ENCODE measurements at places on chromosomes 16 and 17.

DNA sequence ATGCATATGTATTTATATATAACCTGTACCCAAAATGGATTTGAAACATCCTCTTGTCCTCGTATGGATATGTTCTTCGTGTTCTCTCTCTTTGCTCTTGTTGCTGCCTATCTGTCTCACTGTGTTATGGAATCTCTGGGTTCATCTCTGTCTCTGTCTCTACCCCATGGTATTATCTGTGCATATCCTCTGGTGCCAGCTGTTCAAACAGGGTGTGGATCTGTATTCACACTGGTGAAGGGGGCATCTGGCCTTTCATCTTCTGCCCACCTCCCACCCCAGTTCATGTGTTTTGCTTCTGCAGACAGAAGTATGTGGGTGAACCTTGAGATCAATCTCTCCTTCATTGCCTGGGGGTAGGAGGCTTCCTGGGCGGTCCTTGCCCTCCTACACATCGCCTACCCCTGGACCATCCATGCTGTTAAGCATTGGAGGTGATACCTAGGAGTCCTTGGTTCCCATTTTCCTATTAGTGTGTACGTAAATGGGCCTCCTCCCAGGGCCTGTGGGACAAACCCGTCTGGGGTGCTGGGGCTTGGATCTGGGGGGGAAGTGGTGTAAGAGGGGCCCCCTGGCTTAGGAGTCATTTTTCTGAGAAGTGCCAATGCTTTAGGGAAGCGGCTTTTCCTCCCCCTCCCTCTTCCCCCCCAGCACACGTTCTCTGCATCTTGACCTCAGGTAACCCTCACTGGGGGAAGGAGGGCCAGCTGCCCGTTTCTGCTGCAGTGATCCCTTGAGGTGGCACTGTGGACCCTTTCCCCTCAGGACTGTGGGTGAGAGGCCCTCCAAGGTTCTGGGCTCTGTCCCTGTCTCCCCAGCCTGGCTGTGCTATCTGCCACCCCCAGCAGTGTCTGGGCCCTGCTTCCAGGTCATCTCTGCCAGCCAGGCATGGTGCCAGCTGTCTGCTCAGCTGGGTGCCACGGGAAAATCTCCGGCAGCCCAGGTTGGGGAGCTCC, 21.1 kb downstream of the RARA start:
- DNase-seq, result no peak

DNA sequence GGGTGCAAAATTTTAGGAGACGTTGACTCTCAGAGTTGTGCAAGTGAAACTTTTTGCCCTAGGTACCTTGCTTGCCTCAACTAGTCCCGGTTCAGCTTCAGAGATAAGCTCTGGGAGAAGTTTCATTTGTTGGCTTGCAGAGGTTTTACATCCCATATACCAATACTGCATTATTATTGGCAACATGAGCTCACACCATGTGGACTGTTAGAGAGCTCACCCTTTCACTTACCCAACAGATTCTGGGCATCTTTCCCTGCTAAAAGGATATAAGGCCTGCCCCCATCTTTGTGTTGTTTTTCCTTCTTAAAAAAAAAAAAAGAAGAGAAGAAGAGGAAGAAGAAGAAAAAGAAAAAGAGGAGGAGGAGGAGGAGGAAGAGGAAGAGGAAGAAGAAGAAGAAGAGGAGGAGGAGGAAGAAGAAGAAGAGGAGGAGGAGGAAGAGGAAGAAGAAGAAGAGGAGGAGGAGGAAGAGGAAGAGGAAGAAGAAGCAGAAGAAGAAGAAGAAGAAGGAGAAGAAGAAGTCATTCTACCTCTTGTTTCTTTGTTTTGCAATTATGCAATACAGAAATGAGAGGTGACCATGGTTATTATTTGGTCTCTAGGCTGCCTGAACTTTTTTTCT, 292.6 kb upstream of the IRX3 start:
- no peak for DNase-seq

GRCh38 chr17:45841186-45841585, 3.5 kb upstream of the SPPL2C start:
- DNase-seq, result no peak

DNA sequence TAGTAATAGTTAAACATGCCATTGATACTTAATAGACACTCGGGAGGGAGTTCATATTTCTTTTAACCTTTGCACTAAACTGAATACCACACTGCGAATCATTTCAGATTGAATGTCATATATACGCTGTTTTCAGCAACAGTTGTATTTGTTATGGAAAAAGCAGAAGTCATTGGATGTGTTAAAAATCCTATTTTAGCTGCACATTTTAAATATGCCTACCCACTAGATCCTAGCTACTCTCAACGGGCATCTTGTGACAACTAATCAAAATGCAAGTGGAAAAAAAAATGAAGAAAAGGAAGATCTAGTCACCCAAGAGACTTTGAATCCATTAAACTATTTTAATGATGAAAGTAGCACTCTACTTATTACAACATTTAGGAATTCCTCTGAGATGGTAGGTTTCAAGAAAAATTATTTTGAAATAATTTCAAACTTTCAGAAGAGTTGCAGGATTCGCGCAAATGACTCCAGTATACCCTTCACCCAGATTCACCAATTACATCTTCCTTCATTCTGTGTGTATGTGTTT, 51.4 kb upstream of the MNT start:
- DNase-seq, result no peak

DNA sequence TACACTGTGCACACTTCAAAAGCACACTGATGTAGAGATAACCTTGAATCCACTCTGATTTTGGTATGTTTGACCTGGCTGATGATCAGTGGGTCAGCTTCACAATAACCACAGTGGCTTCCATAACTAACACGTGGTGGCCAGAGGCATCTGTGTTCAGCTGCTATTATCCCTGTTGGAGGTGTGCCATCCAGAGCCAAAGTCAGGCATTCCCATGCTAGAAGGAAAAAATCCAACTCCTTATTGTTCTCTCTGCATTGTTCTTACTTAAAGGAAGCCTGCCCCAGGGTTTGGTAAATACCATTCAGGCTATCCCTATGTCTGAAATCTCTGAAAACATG, 127.3 kb upstream of the MON1B start:
- DNase-seq, result no peak

DNA sequence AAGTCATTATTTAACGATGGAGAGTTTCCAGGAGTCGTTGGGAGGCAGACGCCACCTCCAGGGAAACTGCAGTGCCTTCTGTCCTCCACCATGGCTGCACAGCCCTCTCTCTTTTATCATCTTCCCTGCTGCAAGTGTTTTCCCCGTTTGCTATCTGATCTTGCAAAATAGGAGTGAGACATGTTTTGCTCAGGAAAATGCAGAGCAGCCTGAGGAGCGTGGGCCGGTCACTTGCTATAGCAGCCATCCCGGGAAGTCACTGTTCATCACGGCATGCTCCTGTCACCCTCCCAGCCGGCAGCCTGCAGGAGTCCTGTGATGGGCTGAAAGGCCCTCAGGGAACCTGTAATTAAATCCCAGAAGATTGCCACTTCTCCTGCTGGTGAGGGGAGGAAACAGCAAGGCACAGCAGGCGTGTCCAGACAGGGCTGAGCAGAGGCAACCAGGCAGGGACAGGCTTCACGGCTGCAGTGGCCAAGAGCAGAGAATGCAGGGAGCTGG, 143.1 kb downstream of the GSG1L start:
- no peak for DNase-seq
